ENCODE measurements at places on chromosomes 1 and 21.

GRCh38 chr1:111731956-111732355, 7.2 kb downstream of the INKA2 start:
- no peak for DNase-seq

DNA sequence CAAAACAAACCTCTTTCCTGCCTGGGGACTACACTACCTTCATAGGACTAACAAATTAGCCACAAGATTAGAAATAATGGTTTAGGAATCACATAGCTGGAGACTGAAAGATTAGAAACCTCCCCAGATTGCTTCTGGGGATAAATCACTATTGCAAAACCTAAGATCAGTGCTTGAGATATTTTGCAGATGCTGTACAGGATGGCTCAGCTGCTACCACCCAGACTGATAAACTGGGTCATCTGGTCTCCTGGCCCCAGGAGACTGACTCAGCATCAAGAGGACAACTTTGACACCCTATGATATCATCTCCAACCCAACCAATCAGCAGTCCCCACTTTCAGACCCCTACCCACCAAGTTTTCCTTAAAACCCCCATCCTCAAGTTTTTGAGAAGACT, 137.0 kb downstream of the LRRC53 start:
- no peak for DNase-seq

DNA sequence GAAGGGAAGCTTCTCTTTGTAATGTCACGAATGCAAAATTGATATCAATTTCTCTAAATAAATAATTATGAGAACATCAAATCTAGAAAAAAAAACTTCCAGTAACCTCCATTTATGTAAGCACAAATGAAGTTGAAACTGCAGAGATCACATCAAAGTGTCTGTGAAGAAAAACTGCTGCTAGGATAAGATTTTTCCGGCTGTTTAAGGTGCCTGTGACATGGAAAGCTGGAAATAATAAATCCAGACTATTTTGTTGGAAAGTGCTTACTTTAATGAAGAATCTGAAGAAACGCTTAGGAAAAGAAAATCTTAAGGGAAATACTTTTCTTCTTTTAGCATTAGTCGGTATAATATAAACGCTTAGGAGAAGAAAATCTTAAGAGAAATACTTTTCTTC, 57.0 kb downstream of the CHRM3 start:
- DNase-seq: no peak

DNA sequence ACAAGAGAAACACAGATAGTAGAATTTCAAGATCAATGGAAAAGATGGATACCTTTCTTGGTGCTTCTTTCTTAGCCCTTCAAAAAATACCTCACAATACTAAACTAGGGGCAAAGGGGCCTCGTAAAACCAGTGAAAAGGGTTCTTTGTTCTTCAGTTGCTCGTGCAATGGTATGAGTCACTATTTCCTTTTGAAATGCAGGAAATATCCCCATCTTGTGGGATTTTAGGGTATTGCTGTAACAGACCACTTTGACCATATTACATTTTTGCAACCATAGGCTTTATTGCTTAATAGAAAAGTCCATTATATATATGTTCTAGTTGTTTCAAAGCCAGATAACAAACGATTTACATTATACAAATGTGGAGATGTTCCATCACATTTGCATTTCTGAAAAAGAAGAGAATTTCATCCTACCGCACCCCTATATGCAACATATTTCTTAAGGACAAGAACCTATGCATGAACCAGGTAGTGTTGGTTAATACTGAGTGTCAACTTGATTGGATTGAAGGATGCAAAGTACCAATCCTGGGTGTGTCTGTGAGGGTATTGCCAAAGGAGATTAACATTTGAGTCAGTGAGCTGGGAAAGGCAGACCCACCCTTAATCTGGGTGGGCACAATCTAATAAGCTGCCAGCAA, 88.6 kb upstream of the PKN2 start:
- DNase-seq: no peak

- no peak for DNase-seq
Observed at GRCh38 chr1:23558872-23559135, 497 bp downstream of the ID3 start.

- DNase-seq: no peak
Observed at GRCh38 chr1:1110561-1110971, 5.3 kb downstream of the C1orf159 start.

GRCh38 chr21:29114765-29115500, 15.5 kb upstream of the MAP3K7CL start:
- no peak for DNase-seq

DNA sequence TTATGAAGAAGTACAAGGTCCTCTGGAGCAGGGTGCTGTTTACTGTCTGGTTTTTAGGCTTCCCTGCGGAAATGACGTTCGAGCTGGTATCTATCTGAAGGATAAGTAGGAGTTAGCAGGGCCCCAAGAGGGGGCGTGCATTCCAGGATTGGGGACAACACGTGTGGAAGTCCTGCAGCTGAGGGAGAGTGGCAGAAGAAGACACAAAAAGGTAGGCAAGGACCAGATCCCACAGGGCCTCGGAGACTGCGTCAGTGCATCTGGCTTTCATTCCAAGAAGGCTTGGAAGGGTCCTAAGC, 5.9 kb downstream of the RIMS3 start:
- no peak for DNase-seq

GRCh38 chr1:32888134-32888533, 1.8 kb downstream of the HPCA start:
- no peak for DNase-seq

GRCh38 chr21:42351626-42352440, 1.0 kb upstream of the TFF2 start:
- no peak for DNase-seq

GRCh38 chr1:116067566-116067890, 43.7 kb upstream of the MAB21L3 start:
- DNase-seq: no peak

DNA sequence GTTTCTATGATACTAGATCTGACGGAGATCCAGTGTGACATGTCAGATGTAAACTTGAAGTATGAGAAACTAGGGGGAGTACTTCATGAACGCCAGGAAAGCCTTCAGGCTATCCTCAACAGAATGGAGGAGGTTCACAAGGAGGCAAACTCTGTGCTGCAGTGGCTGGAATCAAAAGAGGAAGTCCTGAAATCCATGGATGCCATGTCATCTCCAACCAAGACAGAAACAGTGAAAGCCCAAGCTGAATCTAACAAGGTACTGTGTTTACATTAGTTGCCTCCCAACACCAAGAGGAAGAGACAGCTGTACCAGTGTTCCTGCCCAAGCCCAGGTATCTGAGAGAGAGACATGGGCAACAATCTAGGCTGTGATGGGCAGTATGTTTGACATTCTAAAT, 112.2 kb upstream of the BMP8A start:
- no peak for DNase-seq

DNA sequence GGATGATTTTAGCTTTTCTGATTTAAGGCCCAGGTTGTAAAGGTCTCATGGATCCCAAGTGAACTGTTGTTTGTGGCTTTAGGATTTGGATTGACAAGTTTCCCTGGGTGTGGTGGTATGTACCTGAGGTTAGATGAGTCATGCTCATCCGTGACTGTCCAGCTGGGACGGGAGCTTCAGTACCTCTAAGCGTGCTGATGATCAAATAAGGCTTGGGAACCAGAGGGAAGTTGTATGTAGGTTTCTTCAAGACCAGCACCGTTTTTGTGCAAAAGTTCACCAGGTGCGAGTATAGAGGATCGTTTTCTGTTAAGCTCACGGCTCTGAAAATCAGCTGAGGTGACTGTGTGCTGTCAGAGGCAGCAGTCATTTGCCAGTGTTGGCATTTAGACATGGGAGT, 19.8 kb downstream of the PLA2G2E start:
- DNase-seq: no peak

- no peak for DNase-seq
Observed at GRCh38 chr1:183996040-183996384, 41.5 kb downstream of the COLGALT2 start.

- DNase-seq: peak; percentile 21
Observed at GRCh38 chr1:181141431-181141910, 53.0 kb downstream of the IER5 start.

GRCh38 chr1:199510314-199510713, 517.2 kb upstream of the NR5A2 start:
- DNase-seq: no peak

GRCh38 chr1:40014253-40014706, 26.2 kb upstream of the CAP1 start:
- DNase-seq: no peak

DNA sequence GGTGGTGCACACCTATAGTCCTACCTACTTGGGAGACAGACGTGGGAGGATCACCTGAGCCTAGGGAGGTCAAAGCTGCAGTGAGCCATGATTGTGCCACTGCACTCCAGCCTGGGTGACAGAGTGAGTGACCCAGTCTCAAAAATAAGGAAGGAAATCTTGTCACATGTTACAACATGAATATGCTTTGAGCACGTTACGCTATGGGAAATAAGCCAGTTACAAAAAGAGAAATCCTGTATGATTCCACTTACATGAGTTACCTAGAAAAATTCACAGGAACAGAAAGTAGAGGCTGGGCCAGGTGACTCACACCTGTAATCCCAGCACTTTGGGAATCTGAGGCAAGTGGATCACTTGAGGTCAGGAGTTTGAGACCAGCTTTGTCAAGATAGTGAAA, 6.7 kb upstream of the PADI6 start:
- DNase-seq: no peak

DNA sequence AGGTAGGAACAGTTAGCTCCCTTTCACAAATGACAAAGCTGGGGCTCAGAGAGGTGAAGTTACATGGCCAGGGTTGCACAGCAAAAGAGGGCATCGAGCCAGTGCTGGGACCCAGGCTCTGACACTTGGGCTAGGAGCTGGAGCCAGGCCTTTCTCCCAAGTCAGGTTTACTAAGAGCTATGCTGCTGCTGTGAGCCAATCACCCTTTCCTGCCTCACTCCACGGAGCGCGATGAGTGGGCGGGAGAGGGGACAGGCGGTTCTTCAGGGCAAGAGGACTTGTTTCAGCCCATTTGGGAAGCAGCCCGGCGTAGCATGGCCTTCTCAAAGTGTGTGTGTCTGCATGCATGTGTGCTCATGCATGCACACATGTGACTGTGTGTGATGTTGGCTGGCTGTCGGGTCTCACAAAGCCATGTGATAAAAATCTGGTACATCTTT, 10.6 kb downstream of the ID3 start:
- DNase-seq: no peak

DNA sequence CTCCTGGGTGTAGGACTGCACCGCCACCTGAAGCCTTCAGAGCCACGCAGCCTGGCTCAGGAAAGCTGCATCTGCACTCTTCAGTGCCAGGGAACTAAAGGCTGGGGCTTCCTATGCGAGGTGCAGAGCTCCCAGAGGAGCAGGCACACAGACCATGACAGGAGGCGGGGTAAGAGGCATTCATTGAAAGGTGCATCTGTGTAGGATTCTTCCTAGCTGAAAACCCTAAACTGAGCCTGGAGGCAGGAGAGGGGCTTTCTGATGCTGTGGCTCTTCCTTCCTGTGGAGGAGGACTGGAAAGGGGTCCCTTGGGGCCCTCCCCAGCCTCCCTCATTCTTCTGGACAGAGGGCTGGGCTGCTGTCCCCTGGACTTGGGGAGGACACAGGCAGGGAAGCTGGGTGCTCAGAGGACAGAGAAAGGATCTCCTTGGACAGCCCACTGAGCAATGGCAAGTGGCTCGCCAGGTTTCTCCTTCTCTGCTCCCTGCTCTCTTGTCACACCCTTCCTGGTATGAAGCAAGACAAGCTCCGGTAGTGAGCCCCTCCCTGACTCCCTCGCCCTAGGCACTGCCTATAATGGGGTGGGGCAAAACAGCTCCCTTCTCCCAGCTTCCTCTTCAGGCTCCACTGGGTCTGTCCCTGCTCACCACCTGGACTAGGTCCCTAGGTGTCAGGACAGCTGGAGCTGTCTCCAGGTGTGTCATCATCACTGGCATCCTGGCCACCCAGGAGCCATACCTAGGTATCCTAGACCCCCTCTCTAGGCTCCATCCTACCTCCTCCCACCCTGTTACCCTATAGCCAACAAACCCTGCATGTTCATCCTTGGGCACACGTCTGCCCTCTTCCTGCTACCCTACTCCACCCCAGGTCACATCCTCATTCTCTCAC, 20.0 kb downstream of the S100A6 start:
- no peak for DNase-seq

GRCh38 chr1:233166896-233167295, 128.6 kb downstream of the PCNX2 start:
- DNase-seq: no peak

- DNase-seq: no peak
Observed at GRCh38 chr1:101205457-101205856, 31.4 kb upstream of the S1PR1 start.

Measured in stimulated activated CD8-positive, alpha-beta memory T cell treated with anti-CD3 and anti-CD28 coated beads, Interleukin-4, amount 100 ng/mL, for 4 hours (primary cell).